ENCODE measurements at places on chromosomes 16 and 17.

- no peak for DNase-seq
These were observed 109.8 kb downstream of the CDK5R1 start for GRCh38 chr17:32596628-32597027.

DNA sequence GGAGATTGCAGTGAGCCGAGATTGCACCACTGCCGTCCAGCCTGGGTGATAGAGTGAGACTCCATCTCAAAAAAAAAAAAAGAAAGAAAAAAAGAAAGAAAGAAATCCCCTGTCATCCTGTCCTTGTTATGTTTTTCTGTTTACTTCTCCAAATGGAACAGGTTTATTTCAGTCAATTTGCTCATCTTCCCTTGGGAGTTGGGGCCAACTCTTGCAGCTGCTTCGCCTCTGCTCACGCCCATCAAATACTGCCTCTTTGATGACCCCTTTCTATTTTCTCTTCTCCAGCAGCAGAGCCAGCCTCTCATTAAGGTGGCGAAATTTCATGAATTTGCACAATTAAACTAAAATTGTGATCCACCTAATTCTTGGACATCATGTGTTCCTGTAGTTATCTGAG is 173.4 kb downstream of the ZNF18 start:
- DNase-seq, result no peak

- peak; percentile 61 for DNase-seq
These were observed 2.2 kb upstream of the NTN3 start for GRCh38 chr16:2468725-2469398.

DNA sequence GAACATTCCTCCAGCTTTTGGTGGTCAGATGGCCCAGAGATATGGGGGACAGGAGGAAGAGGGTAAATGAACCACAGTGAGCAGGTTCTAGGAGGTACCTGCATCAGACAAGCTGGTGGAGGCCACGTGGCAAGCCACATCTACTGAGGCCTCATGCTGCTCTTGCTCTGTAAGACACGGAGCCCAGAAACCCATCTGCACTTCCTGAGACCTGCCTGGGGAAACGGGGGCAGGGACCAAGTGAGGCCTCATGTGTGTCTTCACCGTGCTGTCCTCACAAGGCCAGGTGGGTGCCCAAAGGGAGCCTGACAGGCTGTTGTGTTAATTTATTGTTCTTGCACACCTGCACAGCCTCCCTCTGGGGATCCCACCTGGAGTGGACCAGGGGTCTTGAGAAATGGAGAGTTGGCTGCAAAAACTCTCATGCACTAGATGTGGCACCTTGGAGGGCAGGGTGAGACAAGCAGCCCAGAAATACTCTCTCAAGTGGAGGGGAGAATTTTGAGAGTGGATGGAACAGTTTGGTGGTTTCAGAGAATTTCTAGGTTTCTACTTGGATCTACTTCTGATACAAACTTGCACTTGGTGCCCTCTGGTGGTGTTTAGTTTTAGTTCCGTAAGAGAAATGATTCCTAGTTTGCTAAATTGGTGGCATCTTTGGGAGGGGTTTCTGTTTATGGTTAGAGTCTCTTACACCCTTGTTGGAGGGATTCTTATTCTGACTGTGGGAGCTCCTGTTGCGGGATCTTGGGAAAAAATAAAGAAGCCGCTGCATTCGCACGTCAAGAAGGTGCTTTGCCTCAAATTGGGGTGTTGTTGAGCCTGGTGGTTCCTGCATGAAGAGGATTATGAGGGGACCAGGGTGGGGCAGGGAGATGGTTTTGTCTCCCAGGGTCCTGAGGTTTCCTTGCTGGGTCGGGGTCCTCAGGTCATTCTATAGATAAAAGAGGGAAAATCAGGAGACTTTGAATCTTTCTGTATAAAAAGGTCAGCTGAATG is 47.5 kb downstream of the SLC6A2 start:
- peak; percentile 81 for DNase-seq

DNA sequence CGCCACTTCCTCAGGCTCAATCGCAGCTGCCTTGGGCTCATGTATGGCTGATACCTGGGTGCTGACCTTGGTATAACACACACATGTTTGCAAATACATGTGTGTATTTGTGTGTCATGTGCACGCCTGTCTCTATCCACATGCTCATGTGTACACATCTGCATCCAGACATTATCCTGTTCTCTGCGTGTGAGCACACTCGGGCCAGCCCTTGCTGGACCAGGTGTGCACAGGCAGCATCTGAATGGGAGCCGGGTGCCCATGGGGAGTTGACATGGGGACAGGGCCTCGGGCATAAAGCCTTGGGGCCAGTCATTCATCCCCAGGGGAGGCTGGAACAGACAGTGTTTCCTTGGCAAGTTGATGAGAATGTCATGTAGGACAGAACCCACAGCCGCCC is 29.1 kb upstream of the CRHR1 start:
- DNase-seq, result no peak

DNA sequence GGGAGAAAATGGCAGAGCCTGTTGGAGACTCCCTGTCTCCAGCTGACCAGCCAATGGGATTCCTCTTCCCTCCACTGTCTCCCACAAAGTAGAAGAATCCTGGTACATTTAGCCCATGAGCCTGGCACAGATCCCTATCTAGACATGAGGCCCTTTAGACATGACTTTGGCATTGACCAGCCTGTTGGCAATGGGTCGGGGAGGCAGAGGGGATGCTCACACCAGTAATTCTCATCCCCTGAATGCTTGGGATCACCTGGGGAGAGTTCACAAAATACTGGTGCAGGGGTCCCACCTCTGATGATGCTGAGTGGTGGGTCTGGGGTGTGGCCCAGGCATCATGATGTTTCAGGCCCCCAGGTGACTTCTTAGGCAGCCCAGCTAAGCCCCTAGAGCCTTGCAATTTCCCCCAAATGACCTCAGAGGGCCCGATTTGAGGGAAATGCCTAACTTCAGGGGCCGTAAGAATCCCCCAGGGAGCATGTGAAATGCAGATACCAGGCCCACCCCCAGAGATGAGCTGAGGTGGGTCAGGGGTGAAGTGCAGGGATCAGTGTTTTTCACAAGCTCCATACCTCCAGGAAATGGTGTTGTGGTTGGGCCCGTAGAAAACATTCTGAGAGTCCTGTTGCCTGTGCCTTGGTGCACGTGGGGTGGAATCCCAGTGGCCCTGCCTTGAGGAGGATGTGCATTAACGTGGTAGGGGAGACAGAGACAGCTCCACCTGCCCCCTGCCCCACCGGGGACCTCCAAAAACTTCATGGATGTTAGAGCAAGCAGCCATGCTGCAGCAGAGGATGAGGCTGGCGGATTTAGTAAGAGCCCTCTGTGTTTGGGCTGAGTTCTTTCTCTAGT is 42.1 kb downstream of the SNX20 start:
- DNase-seq, result no peak

- no peak for DNase-seq
These were observed 72.9 kb downstream of the METRNL start for GRCh38 chr17:83152227-83152744.

DNA sequence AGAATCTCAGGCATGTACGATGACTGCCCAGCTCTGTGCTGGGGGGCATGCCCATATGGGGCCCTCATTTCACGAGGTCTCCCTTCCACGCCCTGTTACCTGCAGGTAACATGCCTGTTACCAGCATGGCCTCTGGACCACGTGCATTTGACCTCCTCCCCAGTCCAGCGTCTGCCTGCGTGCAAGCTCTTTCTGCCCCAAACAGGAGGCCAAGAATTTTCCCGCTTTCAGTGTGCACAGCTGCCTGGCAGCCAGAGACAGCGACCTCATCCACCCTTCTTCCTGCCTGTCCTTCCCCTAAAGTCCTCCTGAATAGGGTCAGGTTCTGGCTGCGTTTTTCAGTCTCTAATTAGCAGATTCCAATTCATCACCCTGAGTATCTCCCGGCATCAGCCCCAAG is 306.5 kb upstream of the ZFHX3 start:
- no peak for DNase-seq

- DNase-seq, result no peak
These were observed 4.5 kb downstream of the RMI2 start for GRCh38 chr16:11349599-11350276.

- no peak for DNase-seq
These were observed 5.4 kb upstream of the HAP1 start for GRCh38 chr17:41739661-41740352.

DNA sequence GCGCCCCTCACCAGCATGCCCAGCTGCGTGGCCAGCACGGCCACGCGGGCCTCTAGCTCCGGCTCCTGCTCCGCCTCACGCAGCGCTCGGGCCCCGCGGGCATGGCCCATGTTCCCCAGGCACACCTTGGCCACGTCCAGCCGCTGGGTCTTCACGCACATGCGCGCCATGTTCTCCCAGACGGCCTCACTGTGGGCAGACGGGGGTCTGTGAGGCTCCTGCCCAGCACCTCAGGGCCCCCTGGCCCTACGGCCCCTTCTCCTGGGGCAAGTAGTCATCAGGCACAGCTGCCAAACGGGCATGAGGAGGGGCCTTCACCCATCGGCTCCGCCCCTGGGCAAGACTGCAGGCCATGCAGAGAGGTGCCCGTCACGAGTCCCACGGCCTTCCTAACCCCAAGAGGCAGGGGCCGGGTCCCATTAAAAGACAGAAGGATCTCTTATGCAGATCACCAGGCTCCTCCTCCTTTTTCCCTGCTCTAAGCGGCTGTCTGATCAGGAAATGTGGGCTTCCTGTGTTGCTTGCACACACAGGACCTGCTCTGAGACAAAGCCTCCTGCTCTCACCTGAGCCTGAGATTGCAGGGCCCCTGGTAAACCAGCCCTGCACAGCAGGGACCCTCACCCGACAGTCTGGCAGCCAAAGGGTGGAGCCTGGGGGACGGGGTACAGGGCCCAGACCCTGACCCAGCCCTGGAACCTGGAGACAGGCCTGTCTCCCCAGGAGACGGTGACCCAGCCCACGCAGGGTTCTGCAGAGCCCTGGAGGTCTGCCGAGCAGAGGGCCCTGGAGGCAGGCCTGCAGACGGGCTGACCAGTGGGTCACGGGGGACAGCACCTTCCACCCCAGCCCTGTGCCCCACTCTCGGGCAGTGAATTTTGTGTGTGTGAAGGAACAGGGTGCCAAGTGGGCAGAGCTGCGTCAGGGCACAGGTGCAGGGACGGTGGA is 6.6 kb upstream of the TMEM204 start:
- DNase-seq, result no peak

GRCh38 chr16:2044541-2044940 is 3.1 kb downstream of the NTHL1 start:
- DNase-seq, result no peak

- DNase-seq, result no peak
These were observed 172.0 kb upstream of the CHMP6 start for GRCh38 chr17:80819422-80820164.

GRCh38 chr16:88593061-88593460 is 22.9 kb downstream of the ZC3H18 start:
- no peak for DNase-seq

DNA sequence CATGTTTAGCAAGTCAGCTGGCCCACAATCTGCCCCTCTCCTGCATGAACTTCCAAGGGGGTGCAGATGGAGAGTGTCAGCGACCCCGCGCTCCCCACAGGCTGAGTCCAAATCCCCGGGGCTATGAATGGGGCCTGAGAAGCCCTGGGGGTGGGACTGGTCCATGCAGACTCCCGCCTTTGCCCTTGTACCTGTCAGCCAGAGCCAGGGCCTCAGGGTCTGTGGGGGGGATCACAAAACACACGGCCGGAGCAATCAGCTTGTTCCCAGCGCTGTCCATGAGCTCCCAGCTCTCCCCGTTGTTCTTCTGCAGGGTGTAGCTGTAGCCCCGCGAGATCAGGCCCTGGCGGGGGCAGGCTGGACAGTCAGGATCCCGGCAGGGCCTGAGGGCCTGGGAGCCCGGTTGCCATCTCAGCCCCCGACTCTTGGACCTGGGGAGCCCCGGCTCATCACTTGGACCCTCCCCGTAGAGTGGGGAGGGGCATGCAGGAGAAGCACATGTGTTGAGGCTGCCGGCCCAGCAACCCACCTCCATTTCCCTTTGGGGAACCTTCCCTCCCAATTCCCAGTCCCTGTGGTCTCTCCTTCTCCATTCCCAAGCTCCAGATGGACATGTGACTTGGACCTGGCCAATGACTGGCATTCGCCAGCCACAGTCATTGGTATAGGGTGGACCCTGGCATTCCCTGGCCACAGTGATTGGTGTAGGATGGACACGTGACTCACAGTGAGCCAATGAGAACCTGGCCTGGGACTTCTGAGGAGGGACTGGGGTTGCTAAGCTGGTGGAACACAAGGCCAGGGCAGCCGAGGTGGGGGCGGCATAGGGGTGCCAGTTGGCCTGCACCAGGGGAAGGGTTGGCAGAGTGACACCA is 42.4 kb downstream of the PPL start:
- DNase-seq, result peak; percentile 18

DNA sequence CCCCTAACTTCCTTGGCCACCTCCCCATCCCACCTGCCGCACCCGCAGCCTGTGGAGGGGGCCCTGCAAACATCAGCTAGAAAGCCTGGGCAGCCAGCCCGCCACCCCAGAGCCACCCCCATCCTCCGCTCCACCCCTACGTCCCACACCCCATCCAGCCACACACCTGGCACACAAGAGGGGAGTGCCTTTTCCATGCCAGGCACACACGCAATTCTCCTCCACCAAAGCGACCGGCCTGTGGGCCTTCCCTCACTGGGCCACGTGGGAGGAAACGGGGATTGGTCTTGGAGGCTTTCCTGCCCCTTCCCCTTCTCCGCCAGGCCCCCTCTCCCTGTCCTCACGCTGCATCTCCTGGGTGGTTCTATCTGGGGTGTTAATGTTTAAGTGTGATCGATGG is 48.7 kb upstream of the TNRC6C start:
- DNase-seq, result no peak

GRCh38 chr16:9092282-9092977 is 986 bp downstream of the HAPSTR1 start:
- DNase-seq, result peak; percentile 60

DNA sequence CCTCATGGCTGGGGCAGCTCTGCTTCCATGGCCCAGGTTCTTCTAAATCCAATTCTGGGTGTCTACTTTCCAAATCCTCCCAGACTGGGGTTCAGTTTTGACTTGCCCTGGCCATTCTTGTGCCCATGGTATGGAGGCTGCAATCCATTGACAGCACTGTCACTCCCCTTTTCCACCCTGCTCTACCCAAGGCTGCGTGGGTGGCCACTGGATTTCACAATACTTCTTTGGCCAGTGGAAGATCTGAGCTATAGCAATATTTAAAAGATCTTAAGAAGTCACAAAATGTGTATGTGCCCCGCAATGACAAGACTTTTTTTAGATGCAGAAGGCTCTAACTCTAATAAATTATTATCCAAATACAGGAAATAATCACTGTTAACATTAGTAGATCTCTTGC is 329.4 kb upstream of the CCL2 start:
- DNase-seq, result no peak

DNA sequence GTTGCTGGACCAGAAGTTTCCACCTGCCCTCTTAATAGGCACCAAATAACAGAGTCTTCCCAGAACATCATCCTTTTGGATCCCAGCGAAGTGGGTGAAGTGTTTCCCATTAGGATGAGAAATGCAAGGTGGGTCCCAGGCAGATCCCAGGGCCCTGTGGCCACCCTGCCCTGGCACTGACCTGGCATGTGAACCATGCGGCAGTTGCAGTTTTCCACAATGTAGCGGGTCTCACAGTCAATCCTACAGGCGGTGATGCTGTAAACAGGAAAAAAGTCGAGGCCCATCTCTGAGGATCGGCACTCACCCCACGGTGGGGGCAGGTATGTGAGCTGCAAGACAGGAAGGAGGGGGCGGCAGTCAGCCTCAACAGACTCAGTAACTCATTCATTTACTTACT is 36.4 kb downstream of the SPACA3 start:
- DNase-seq, result no peak
